Stimulated activated CD4-positive, alpha-beta T cell treated with anti-CD3 and anti-CD28 coated beads, Interleukin-4, amount 100 ng/mL, for 24 hours (primary cell): ENCODE measurements at places on chromosomes 4 and X.

DNA sequence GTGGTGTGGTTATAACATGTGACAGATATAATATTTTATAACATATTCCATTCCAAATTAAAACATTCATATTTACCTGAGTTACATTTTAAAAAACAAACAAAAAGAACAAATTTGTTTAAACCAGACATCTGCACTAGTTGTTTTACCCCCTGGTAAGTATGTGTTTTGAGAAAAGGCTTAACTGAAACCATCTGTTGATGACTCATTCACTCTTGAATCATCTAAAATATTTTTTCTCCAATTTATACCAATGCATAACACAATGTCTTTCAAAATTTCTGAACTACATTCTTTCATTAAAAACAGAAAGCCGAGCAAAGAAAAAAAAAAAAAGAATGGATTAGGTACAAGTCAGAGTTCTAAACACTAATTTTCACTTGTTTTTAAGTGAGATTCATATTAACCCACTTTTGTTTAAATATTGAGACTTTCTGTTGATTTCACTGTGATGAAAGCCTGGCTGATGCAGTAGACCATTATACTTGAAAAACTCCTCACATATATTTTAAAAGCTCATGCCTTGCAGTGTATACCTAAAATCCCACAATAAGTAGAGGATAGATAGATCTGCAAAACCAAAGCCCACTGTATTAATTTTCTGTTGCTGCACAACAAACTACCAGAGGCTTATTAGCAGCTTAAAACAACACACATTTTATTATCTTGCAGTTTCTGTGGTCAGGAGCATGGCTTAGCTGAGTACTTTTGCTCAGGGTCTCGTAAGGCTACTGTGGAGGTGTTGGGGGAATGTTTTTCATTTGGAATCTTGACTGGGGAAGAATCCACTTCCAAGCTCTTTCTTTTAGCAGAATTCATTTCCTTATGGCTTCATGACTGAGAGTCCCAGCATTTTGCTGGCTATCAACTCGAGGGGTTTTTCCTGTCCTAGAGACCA lies 221.5 kb downstream of the PCDH18 start:
- DNase-seq = no peak

GRCh38 chr4:189838821-189839497 lies 101.7 kb upstream of the FRG1 start:
- DNase-seq = no peak

DNA sequence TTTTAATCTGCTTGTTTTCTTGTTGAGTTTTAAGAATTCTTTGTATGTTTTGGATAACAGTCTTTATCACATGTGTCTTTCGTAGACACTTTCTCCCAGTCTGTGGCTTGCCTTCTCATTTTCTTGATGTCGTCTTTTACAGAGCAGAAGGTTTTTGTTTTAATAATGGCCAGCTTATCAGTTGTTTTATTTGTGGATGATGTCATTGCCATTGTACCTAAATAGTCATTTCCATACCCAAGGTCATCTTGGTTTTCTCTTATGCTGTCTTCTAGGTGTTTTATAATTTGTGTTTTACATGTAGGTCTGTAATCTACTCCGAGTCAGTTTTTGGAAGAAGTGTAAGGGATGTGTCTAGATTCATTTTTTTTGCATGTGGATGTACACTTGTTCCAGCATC lies 159.6 kb upstream of the NUDT6 start:
- DNase-seq = no peak

DNA sequence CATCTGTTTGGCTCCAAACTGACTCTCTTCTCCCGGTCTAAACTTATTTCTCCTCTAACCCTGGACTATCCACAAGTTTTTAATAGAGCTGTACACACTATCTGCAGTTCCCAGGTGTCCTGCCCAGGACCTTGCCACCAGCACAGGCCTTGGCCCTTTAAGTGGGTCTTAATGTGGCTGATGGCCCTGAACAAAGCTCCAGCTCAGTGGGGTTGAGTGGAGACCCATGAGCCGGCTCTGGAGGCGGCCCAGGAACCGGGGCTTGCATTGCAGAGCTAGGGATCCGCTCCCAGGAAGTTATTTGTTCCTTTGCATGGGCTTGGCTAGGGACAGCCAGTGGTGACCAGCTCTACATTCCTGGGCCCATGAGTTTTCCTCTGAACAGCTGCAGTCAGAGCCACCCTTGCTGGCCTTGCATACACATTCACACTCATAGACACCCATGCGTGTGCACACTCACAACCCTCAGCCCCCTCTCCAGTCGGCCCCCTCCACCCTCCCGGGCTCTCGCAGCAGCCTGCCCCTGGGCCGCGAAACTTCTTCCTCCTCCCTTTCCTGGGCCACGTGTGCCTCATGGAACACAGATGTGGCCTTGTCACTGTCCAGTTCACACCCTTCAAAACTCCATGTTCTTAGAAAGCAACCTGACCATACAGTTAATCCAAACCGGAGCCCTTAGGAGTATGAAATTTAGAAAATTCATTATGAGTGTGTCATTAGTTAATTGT lies 58.2 kb downstream of the GPR143 start:
- DNase-seq = no peak

DNA sequence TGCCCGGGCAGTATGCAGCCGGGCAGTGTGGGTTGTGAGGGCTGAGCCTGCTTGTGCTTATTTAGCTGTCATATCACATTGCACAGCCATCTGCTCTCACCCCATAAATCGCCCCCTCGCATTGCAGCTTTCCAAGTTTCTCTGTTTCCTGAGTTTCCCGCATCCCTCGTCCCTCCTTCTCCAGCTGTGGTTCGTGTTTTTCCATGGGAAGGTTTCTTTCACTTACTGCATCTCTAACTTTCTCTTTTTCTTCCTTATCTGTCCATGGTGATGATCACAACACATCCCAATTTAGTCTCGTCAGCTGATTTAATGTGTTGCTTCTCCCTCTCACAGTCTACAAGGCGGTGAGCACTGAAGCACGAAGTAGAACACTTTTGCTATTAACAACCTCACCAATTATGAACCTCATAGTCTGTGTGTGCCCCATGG lies 118.1 kb downstream of the ENPP6 start:
- DNase-seq = no peak

GRCh38 chrX:134181275-134181660 lies 55.7 kb upstream of the CCDC160 start:
- DNase-seq = no peak

GRCh38 chr4:185165605-185166063 lies 22.6 kb downstream of the SLC25A4 start:
- peak; percentile 12 for DNase-seq

GRCh38 chr4:8279321-8280157 lies 10.0 kb downstream of the HTRA3 start:
- no peak for DNase-seq

DNA sequence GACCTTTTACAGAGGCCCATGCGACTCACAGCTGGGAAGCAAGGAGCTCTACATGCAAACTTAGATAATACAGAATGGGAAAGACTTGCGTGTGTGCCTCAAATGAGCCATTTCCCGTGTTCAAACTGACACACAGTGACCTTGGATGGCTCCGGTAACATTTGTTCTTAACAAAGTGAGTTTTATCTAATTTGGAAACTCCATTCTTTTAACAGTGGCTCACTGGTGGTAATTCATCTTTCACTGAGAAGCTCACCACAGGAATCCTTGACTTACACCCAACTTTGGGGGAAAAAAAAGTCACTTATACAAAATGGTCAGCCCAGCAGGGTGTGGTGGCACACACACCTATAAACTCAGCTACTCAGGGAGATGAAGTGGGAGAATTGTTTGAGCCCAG lies 190.6 kb downstream of the LDB2 start:
- no peak for DNase-seq

DNA sequence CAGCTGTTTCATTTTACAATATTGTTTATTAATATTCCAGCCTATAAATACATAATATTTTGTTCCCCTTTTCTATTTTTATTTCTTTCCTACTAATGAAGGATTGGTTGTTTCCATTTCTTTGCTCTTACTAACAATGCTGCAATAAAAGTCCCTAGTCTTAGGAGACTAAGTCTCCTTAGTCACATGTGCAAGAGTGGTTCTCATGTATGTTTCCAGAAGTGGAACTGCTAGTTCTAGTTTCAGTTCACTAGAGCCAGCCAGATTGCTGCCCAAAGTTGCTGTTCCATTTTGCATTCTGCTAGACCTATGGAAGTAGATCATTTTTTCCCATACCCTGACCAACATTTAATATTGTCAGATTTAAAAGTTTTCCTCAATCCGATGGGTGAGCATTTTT lies 44.3 kb downstream of the CNGA1 start:
- DNase-seq = no peak

DNA sequence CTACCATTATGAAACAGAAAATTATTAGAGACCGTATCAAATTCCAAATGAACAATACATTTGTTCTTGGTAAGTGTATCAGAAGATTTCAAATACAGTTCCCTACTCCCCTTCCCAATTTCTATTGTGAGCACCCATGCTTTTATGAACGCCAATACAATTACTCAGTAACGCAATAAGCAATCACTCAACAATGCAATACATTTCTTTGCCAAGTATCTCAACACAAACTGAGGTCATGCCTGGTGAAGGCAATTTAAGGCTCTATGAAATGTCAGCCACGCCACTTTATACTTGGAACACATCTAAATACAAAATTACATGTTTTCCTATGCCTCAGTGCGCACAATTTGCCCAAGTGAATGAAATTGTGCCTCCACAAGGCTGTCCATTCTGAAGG lies 712 bp downstream of the PNPLA4 start:
- no peak for DNase-seq

DNA sequence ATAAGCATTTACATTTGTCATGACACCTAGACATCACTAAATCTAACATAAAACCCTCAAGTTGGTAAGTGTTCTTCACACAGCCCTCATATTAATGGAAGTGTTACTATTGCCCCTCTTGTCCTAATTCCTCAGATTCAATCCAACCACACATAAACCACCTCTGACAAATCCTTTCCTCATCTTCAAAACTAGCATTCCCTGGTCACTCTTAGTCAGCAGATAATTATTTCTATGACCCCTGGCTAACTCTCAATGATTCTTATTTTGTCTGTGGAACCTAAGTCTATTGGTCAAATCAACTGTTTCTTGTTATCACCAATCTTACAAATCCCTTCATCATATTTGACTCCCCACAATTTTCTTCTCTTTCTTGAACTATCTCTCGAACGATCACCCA lies 168.6 kb downstream of the PPP3CA start:
- no peak for DNase-seq

DNA sequence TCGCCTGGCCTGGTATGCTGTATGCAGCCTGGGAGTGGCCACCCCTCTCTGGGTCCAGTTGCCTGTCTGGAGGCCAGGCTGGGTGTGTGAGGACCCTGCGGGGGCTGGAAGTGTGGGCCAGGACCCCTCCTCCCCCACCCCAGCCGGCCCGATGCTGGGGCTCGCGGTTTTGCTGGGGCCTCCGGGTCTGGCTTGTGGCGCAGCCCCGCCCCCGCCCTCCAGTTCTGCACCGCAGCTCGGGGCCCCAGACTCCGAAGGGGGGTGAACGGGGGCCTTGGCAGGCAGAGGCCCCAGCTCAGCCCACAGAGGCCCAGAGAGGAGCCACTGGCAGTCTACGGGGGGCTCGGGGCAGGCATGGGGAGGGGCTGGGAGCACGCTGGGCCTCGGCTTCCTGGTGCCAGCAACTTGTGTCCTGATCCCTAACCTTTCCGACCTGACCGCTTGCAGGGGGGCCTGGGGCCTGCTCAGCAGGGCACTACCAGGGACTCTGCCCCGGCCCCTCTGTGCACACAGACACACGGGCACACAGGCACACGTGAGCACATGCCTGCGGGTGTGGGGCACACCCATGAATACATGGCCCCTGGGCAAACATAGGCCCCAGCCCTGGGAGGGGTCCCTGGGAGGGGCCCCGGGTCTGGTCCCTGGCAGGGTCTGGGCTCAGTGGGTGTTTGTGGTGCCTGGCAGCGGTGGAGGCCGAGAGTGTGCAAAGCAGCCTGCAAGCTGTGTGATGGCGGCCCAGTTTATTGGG lies 21.4 kb upstream of the FGFR3 start:
- no peak for DNase-seq

DNA sequence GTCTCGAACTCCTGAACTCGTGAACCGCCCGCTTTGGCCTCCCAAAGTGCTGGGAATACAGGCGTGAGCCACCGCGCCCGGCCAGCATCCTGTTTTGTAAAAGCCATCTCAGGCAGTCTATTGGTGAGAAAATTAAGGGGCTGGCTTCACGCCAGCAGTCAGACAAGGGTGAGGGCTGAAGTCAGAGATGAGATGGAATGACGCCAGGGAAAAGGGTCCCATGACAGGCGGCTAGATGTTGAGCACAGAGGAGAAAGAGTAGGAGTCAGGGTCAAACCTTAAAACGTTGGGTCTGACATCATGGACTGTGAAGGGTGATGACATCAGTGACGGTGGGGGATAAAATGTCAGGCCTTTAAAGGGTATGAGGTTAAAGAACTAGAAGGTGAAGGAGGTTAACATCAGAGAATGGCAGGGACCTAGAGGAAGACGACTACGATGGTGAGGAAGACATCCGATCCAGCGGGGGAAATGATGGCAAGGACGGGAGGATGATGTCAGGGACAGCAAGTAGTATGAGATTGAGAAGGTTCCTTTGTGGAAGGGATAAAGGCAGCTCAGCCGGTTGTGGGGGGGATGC lies 504 bp upstream of the RBM3 start:
- DNase-seq = no peak

- DNase-seq = no peak
Observed at GRCh38 chr4:6983544-6984142, 59.5 kb upstream of the TADA2B start.

DNA sequence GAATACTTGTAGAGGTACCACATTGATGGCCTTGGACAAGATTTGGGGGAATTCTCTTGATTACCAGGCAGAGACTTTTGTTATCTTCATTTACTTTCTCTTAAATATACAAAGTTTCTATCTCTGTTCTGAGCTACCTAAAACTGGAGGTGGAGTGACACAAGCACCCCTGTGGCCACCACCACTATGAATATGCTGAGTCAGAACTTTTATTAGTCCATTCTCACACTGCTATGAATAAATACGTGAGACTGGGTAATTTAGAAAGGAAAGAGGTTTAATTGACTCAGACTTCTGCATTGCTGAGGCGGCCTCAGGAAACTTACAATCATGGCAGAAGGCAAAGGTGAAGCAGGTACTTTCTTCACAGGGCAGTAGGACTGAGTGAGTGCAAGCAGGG lies 67.1 kb downstream of the RTL3 start:
- DNase-seq = no peak

DNA sequence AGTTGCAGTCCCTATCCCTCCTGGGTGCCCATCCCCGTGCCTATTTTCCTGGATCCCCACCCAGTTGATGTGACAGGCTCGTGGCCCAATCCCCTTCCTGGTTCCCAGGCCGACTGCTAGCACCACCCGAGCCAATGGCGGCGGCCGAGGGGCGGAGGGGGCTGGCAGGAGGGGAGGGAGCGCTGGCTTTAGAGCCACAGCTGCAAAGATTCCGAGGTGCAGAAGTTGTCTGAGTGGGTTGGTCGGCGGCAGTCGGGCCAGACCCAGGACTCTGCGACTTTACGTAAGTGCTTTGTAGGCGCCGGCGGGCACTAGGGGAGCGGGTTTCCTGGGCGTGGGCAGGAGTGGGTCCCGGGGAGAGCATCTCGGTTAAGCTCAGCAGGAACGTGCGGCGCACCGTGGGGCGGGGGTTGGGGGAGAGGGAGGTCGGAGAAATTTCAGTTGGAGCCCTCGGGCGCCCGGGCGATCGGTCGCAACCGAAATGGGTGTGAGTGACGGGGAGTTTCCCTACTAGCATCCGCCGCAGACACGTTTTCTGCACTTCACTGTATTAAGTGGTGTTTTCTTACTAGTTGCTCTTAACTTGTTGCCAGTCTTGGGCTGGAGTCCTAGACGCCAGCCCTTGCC lies at the start of gene PLS3:
Gene PLS3 (plus strand): TSS at position 197 of the 627 bp plus-strand sequence. CDS start 49,077 bp downstream, outside the sequence.
- DNase-seq = no peak

- no peak for DNase-seq
Observed at GRCh38 chr4:93730251-93730650, 98.3 kb upstream of the ATOH1 start.

- DNase-seq = no peak
Observed at GRCh38 chr4:183469936-183470335, 25.5 kb downstream of the CDKN2AIP start.
